ENCODE measurements at places on chromosomes 7 and 10.
A peak's percentile ranks its signal among the peaks of the same experiment; 100 is the strongest.

GRCh38 chr10:16891375-16892313, 74.4 kb upstream of the RSU1 start:
- DNase-seq = peak; percentile 31

DNA sequence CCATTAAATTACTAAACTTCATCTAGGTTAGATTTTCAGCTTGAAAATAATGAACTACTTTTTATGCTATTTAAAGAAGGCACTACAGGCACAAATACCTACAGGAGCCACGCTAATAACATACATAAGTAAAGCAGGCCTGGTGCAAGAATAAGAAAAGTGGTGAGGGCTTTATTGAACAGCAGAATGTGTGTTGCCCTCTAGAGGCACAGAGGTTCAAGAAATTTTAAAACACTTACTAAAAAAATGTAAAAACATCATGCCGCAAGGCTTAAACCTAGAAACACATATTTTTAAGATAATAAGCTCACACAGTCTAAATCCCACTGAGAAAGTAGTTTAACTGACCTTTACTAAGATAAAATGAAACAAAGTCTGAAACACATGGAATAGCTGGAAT, 20.3 kb downstream of the CACUL1 start:
- no peak for DNase-seq

GRCh38 chr7:30988351-30989005, 24.7 kb downstream of the GHRHR start:
- DNase-seq = no peak

DNA sequence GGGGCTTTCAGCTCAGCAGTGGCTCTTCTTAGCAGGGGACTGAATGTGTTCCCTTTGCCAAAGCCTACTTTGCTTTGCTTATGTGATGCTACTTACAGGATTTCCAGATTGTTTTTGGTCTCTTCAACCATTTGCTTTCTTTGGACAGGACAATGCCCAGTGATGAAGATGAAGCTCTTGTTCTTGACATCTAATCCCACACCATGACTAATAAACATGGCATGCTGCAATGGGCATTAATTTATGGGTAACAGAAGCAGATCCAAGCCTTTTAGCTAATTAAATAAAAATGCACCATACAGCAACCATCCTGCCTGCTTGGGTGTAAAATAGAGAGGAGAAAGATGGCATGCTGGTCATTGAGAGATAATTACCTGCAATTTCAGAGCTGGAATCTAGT, 175.5 kb upstream of the ITGB1 start:
- no peak for DNase-seq

DNA sequence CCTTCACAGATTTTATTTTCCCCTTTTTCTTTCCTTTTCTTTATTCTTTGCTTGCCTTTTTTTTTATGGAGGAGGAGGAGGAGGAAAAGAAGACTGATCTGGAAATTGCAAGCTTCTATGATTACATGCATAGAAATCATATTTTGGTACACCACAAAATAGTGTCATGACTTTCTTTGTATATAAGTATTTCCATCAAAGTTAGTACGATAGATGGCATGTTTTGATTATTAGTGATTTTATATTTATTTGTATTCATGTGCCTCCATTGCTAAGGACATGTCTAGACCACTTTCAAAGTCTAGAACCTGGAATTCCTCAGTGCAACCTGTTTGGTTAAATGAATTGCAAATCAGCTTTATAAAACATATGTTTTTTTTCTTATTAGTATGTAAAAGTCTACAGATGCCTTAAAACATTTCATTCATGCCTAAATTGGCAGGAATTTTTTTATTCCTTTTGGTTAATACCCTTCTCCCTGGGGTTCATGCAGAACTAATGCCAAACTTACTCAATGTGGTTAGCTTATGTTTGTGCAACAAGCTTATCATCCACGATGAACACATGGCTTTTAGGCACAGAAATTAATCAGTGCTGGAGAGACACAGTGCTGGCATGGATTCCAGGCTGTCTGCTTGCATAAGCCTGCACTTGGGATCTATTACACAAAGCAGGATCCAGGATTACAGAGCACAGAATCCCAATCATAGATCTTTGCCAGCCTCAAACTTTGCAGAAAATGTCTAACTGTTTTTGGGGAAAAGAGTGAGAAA, 213.1 kb downstream of the CHRM2 start:
- DNase-seq = no peak

DNA sequence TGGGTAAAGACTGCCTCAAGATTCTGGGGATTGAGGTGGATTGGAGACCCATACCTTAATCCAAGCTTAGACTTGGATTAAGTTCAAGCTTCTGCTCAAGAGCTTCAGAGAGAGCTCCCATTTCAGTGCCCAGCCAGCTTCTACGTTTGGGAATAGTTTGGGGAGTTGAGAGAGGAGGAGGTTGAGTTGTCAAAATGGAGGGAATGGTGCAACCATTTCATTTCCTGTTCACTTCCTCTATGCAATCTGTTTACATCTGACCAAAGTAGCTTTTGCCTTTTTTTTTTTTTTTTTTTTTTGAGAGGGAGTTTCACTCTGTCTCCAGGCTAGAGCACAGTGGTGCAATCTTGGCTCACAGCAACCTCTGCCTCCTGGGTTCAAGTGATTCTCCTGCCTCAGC, 65.8 kb downstream of the ENTPD1 start:
- no peak for DNase-seq

GRCh38 chr10:122279725-122280141, 8.6 kb downstream of the BTBD16 start:
- peak; percentile 55 for DNase-seq

- DNase-seq = no peak
These were observed 203.8 kb upstream of the SH2B2 start for GRCh38 chr7:102082693-102083368.

- no peak for DNase-seq
These were observed 41.4 kb downstream of the BRAF start for GRCh38 chr7:140883378-140883777.

- DNase-seq = no peak
These were observed 32.5 kb downstream of the PDE1C start for GRCh38 chr7:32037650-32038198.

GRCh38 chr7:112937651-112938415, 147.6 kb upstream of the TMEM168 start:
- no peak for DNase-seq

GRCh38 chr10:44650691-44651661, 260.2 kb upstream of the TMEM72 start:
- no peak for DNase-seq

DNA sequence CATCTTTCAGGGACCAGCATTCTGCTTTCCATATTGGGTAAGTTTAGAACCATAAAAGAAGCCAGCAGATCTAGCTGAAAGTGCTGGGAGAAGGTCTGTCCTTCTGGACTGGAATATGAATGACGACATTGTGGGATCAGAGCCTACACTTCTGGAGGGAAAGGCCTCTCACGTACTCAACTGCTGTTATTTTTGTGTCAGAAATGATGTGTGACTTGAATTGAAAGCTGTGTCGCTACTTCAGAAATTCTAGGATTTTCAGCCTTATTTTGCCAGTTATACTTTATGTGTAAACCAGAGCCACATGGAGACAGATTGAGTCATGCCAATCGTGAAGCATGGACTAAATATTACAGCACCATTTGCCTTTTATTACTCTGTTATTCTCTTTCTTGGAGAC, 231.0 kb downstream of the KIAA1217 start:
- DNase-seq = no peak

GRCh38 chr10:91665842-91666241, 33.0 kb upstream of the PPP1R3C start:
- no peak for DNase-seq

GRCh38 chr7:71618278-71618677, 486.3 kb downstream of the GALNT17 start:
- DNase-seq = no peak

- no peak for DNase-seq
These were observed at the start of gene MRLN for GRCh38 chr10:59753267-59753666. Gene MRLN (minus strand): TSS chr10:59753455.

- DNase-seq = no peak
These were observed at the start of gene PLAC9 for GRCh38 chr10:80132299-80133139. Gene PLAC9 (plus strand): TSS chr10:80132730. CDS start chr10:80132763, 33 bp downstream.

- DNase-seq = peak; percentile 98
These were observed 4.6 kb downstream of the LFNG start for GRCh38 chr7:2523941-2524807.

DNA sequence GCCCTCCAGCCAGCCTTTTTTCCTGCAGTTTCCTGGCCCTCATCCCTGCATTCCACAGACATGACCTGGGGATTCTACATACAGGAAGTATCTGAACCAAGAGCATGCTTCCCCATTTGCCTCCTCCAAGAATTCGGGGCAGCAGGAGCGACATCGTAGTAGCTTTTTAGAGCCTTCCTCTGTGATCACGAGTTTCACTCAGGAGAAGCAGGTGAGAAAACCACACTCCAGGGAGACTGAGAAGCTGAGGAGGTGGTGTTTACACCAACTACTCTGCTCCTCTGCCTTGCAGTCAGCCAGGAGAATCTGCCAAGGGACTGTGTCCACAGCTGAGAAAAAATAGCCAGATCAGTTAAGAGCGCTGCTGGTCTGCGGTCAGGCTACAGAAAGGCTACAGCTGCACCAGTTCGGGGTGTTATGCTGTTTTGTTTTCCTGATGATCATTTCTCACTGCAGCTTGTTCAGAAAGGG, 54.1 kb downstream of the HSPA12A start:
- no peak for DNase-seq

- no peak for DNase-seq
These were observed 74.6 kb upstream of the GDF10 start for GRCh38 chr10:47225219-47225927.

- no peak for DNase-seq
These were observed 378.0 kb upstream of the PODXL start for GRCh38 chr7:131934452-131934851.

- DNase-seq = no peak
These were observed 448.5 kb downstream of the XPNPEP1 start for GRCh38 chr10:109474812-109475211.

DNA sequence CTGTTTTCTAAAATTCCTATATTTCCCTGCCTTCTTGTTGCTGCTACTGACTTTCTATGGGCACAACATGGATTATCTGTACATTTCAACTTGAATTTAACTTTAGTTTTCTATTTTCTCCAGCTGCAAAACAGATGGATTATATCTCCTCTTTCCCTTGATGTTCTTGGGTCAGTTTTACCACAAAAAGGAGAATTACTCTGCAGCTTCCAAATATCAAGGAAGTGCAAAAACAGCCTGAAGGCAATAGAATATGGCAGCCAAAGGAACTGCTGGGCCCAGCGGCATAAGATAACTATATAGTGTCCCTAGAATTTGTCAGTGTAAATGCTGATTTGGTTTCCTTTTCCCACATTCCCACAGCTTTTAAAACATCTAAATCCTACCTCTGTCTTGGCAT, 29.1 kb downstream of the CPED1 start:
- DNase-seq = no peak

- DNase-seq = no peak
These were observed 331.6 kb upstream of the ZNF32 start for GRCh38 chr10:43980313-43980712.

GRCh38 chr10:28853195-28853594, 175.9 kb downstream of the BAMBI start:
- no peak for DNase-seq

DNA sequence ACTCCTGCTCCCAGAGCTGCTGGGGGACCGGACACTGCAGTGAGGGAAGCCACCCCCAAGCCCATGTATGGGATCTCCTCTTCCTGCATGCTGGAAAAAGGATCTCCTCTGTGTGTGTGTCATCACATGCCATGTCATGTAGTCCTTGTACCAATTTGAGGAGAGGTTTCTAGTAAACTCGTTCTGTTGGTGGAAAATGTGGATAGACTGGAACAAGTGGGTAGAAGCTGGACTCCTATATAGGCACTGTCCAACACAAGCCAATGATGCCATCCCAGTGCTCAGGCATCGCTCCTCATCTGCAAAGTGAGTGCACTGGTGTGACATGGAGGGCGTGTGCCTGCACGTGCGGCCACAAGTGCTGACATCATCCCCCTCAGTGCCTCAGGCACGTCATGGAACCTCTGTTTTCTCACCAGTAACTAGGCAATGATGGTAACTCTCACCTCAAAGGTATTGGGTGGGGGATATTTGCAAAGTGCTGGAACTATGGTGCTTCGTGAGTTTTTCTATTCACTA, 19.3 kb downstream of the MYO1G start:
- no peak for DNase-seq

- DNase-seq = no peak
These were observed 218.7 kb downstream of the ABCA13 start for GRCh38 chr7:48389977-48390376.

DNA sequence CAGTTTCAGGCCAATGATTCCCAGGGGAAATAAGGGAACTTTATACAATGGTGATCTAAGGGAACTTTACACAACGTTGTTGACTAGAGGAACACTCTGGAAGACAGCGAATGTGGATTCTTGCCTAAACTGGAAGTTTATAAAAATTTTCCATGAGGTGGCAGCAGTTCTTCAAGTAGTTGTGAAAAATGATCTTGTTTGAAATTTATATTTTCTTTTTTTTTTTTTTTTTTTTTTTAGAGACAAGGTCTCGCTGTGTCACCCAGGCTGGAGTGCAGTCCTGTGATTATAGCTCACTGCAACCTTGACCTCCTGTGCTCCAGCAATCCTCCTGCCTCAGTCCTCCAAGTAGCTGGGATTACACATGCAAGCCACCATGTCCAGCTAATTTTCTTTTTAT, 32.1 kb upstream of the GTF2I start:
- no peak for DNase-seq

GRCh38 chr10:30862486-30862885, 169.2 kb downstream of the ZNF438 start:
- DNase-seq = no peak

GRCh38 chr7:37016064-37016878, 292.0 kb upstream of the AOAH start:
- DNase-seq = no peak

DNA sequence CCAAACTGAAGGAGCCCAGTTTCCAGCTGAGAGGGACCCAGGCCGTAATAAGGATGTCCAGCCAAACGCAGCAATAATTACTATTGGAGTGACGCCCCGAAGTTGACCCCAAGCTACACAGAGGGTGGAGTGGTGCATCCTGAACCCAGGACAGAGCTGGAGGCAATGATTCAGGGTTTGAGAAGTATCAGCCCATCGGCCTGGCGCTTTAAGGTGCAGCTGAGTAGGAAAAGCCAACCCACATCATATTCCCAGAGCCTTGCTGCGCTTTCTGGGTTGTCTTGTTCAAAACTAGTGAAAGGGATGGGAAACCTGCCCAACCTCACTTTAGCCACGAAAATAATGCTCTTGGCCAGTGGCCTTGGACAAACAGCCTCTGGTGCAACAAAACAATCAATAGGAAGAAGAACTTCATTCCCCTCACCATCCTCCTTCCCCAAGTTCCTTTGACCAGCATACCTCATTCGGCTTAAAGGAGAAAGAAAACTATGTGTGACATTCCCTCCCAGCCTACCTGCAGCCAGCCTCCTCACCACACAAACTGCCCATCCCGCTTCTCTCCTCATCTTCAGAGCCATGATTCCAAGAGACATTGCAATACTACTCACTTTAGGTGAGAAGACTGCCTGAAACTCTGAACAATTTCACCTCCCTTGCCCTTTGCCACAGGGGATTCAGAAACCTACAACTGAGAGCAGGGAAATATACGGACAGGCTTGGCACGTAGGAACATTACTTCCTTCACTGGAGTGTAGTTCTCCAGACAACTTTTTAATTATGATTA, 217.2 kb upstream of the MKLN1 start:
- peak; percentile 35 for DNase-seq

Data from SHP77 (cell line).